ENCODE measurements at places on chromosomes 11 and 22.

DNA sequence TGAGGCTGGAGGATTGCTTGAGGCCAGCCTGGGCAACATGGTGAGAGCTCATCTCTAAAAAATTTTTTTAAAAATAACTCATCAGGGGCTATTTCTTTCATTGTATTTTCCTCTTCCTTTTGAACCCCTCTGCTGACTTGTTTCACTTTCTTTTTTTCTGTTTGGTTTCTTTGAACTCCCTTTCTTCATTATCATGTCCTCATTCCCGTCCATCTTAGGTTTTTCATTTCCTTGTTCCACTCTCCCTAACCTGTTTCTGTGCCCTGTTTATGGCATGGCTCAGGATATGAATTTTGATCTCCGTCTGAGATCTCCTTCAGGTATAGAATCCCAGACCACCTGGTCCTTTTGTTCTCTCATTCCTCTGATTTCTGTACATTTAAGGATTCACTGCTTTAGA lies 12.5 kb downstream of the MARK2 start:
- no peaks in the 10 kb centered on the region for H3K36me3 ChIP-seq
- H3K27me3 ChIP-seq, result no peaks in the 10 kb centered on the region
- no peak overlapping the region for H3K27ac ChIP-seq
- DNase-seq, result no peak

- DNase-seq, result no peak
- H3K4me3 ChIP-seq, result no peak overlapping the region
- H3K4me1 ChIP-seq, result peaks cover 7% of the 10 kb centered on the region
- H3K27ac ChIP-seq, result no peak overlapping the region
- no peaks in the 10 kb centered on the region for H3K36me3 ChIP-seq
Observed at GRCh38 chr11:116833816-116834534, 3.4 kb downstream of the APOA1 start.

GRCh38 chr11:108586600-108586999 lies 7.0 kb downstream of the EXPH5 start:
- no peak overlapping the region for H3K4me3 ChIP-seq
- no peaks in the 10 kb centered on the region for H3K36me3 ChIP-seq
- H3K27ac ChIP-seq, result no peak overlapping the region
- no peak for DNase-seq
- no peaks in the 10 kb centered on the region for H3K27me3 ChIP-seq
- no peaks in the 10 kb centered on the region for H3K4me1 ChIP-seq

DNA sequence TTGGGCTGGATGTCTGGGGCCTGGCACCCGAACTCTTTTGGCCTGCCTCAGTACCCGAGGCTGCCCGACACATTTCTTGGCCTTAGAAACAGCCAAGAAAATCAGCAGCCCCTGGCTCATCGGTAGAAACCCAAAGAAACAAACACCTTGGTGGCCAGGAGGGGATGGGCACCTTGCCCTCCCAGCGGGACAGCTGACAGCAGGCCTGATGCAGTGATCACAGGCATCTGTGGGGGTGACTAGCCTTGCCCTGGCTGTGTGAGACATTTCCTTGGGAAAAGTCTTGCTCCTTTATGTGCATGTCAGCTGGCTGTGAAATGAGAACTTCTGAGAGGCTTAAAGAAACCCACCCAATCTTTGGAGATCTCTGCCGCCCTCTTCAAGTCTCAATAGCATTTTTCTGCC lies 60.9 kb downstream of the SMIM38 start:
- H3K4me1 ChIP-seq, result no peaks in the 10 kb centered on the region
- H3K36me3 ChIP-seq, result no peaks in the 10 kb centered on the region
- H3K27ac ChIP-seq, result no peak overlapping the region
- DNase-seq, result no peak
- H3K4me3 ChIP-seq, result no peak overlapping the region

DNA sequence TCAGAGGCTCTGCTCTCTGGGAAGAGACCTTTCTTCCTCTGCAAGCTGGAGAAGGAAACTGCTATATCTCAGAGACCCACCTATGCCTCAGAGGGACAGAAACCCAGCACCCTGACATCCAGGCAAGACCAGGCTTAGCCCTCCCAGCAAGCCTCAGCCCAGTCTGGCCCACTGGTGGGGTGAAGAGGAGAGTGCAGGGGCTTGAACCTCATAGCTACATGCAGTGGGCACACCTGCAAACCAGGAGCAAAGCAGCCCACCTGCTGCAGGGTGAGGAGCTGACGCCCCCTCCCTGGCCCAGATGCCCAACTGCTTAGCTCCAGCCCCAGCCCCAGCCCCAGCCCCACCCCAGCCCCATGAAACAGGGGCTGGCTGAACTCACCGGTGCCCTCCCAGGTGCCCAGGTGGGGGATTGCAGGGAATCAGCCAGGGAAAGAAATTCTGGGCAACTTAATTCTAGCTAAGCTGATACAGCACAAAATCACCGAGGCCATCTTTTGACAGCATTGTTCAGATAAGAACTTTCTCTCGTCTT lies 246.8 kb downstream of the BUD13 start:
- no peak overlapping the region for H3K27ac ChIP-seq
- H3K4me1 ChIP-seq, result no peaks in the 10 kb centered on the region
- no peak overlapping the region for H3K4me3 ChIP-seq
- H3K36me3 ChIP-seq, result no peaks in the 10 kb centered on the region
- DNase-seq, result no peak

DNA sequence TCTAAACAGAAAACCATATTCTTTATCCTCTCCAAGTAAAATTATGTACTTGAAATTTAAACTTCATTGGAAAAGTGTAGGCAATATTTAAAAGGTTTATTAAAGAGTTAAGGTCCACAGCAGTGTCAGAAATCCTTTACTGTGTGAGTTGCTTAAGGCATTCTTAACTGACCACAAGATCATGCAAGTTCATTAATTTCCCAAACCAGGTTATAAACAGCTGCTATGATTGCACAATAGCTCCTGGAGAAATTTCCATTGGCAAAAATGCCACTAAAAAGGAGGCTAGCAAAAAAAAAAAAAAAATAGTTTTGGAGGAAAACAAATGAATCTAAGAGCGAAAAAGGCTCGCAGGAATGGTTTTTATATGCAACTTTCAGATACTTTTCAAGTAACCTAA lies 106.2 kb downstream of the ETS1 start:
- peaks cover 82% of the 10 kb centered on the region for H3K36me3 ChIP-seq
- H3K4me3 ChIP-seq, result no peak overlapping the region
- peaks cover 98% of the 10 kb centered on the region for H3K4me1 ChIP-seq
- DNase-seq, result no peak
- no peaks in the 10 kb centered on the region for H3K27me3 ChIP-seq

DNA sequence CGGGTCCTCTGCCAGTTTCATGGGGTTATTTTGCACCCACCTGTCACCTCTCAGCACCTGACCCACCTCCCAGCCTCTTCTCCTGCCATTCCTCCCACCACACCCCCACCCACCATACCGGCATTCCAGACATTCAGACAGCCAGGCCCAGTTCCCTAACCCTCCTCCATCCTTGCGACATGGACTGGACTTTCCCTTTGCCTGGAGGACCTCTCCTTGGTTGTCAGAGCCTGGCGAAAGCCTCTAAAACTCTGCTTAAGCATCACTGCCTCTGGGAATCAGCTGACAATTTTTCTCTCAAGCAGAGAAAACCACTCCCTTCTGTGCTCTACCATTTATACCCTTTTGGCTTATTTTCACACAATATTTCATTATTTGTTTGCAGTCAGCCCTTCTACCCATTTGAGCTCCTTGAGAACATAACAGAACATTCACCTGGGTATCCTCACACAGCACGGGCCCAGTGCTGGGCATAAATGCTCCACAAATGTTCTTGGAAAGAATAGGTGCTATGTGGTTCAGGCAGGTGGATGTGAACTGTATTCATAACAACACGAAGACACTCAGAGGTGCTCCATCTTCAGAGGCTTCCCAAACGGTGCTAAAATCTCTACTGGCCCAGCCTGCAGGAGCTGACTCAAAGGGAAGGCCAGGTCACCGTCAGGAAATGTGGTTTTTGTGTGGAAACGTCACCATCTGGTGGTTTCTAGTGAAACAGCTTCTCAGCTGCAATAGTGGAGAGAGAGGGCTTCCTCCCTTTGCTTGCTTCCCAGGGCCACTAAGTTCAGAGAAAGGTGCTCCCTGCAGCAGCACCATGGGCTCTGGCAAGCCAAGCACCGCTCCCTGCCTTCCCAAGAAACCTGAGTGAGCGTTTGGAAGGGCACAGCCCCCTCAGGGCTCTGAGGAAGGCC lies 10.4 kb downstream of the SPATA19 start:
- no peaks in the 10 kb centered on the region for H3K36me3 ChIP-seq
- H3K27me3 ChIP-seq, result no peaks in the 10 kb centered on the region
- H3K4me3 ChIP-seq, result no peak overlapping the region
- no peaks in the 10 kb centered on the region for H3K4me1 ChIP-seq
- DNase-seq, result peak; percentile 9

DNA sequence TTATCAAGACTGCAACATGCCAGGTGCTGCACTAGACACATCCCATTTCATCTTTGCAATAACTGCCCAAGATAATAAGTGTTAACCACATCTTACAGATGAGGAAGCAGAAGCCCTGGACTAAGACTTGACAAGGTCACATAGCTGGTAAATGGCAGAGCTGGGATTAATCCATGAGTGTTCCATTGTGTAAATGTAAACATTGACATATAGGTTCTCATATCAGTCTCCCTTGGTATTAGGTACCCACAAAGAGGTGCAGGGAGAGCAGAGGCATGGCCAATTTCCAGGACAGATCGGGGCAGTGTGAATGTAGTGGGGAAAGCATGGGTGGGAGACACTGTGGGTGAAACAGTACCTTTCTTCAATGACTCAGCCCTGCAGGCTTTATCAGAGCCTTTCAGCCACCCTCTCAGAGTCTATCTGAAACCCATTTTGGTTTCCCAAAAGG lies 17.9 kb downstream of the MICAL2 start:
- H3K4me1 ChIP-seq, result peaks cover 18% of the 10 kb centered on the region
- DNase-seq, result no peak
- H3K36me3 ChIP-seq, result no peaks in the 10 kb centered on the region
- H3K27me3 ChIP-seq, result no peaks in the 10 kb centered on the region
- no peak overlapping the region for H3K27ac ChIP-seq

GRCh38 chr22:44410451-44410991 lies 87.5 kb downstream of the RTL6 start:
- no peaks in the 10 kb centered on the region for H3K27me3 ChIP-seq
- no peak overlapping the region for H3K27ac ChIP-seq
- no peaks in the 10 kb centered on the region for H3K4me1 ChIP-seq
- no peaks in the 10 kb centered on the region for H3K36me3 ChIP-seq

- no peaks in the 10 kb centered on the region for H3K27me3 ChIP-seq
- no peak for DNase-seq
- H3K4me1 ChIP-seq, result peaks cover 99% of the 10 kb centered on the region
- no peak overlapping the region for H3K27ac ChIP-seq
- H3K36me3 ChIP-seq, result no peaks in the 10 kb centered on the region
- peak overlapping the region; percentile 29 for H3K4me3 ChIP-seq
Observed at GRCh38 chr22:30310881-30311771, 15.6 kb downstream of the TBC1D10A start.

DNA sequence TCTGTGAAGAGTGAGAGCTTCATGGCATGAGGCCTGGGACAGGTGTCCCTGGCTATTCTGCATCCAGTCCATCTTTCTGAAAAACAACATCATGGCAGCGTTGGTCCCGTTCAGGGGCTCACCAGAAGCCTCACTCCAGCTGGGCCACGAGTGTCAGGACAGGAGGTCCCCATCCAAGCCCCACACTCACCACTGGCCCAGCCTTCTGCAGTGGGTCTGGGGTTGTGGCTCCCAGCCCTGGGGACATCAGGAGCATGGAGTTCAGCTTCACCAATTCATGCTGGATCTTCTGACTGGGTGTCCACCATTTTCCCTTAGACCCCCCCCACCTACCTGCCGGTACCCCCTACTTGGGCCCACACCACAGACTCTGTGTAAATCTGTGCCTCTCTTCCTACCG lies 400.3 kb downstream of the BRD1 start:
- H3K27ac ChIP-seq, result no peak overlapping the region
- H3K4me1 ChIP-seq, result no peaks in the 10 kb centered on the region
- no peaks in the 10 kb centered on the region for H3K36me3 ChIP-seq
- H3K27me3 ChIP-seq, result no peaks in the 10 kb centered on the region

DNA sequence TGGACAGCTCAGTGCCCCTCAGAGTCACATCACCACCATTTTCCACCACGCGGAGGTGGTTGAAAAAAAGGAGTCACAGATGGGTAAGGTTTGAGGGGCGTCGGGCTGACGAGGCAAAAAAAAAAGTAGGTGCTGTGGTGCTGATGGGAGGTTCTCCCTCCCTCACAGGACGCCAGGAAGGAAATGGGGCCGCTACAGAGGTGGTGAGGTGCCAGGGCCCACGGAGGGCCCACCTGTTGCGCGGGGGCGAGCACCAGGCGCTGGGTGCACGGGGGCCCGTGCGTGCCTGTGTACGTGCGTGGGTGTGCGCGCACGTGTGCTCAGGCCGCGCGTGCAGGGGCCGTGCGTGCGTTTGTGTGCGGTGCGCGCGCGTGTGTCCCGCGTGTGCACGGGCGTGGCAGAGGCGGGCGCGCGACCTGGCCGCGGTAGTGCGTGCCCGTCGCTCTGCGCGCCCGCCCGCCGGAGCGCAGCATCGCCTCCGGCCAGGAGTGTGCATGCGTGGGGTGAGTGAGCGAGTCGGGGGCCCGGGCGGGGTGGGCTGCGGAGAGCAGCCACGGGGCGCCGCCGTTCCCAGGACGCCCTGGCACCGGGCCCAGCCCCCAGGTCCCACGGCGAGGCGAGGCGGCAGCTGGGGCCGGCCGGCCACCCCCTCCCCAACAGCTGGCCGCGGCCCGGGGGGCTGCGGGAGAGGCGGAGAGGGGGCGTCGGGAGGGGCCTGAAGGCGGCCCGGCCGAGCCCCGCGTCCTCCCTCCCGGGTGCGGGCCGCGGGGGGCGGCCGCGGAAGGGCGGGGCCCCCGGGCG lies 2.8 kb downstream of the PDGFB start:
- peaks cover 54% of the 10 kb centered on the region for H3K4me1 ChIP-seq
- DNase-seq, result peak; percentile 63
- peak overlapping the region; percentile 57 for H3K27ac ChIP-seq

GRCh38 chr22:35476341-35476740 lies 64.3 kb upstream of the RASD2 start:
- no peaks in the 10 kb centered on the region for H3K4me1 ChIP-seq
- H3K27me3 ChIP-seq, result no peaks in the 10 kb centered on the region
- no peak for DNase-seq
- H3K4me3 ChIP-seq, result no peak overlapping the region

DNA sequence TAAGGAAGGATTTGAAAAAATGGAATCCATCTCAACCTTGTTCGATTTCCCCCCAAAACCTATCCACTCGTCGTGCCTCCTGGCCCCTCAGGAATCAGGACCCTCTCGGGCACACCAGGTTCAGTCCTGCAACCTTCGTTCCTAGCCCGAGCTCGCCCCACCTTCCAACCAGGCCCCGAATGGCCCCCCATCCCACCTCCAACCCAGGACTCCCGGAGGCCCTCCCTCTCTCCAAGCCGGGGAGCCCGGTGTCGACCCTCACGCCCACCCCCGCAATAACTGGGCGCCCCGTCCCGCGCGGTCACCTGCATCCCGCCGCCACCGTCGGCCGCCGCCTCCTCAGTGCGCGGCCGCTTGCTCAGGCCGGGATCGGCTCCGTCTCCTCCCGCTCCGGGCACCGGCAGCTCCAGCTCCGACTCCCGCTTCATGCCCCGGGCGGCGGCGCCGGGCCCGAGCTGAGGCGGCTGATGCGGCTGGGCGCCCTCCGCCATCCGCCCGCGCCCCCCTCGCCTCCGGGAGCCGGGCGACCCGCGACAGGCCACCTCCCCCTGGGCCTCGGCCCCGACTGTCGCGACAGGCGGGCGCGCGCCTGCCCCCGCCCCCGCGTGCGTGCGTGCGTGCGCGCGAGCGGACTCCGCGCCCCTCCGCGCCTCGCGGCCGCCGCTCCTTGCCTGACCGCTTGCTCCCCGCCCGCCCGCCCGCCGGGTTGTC lies 534 bp downstream of the RBFOX2 start:
- H3K27ac ChIP-seq, result no peak overlapping the region
- no peak for DNase-seq

GRCh38 chr11:132531921-132532320 lies 1000.4 kb downstream of the OPCML start:
- DNase-seq, result no peak
- no peaks in the 10 kb centered on the region for H3K4me1 ChIP-seq
- no peaks in the 10 kb centered on the region for H3K27me3 ChIP-seq
- H3K27ac ChIP-seq, result no peak overlapping the region
- H3K36me3 ChIP-seq, result no peaks in the 10 kb centered on the region

All from CD8-positive, alpha-beta memory T cell (primary cell).